CD4-positive, alpha-beta memory T cell (primary cell): ENCODE measurements at places on chromosomes 5 and 9. TPM values are rescaled to one million over a fixed set of nuclear protein-coding genes. Genes with fewer than 3 reads are reported as not detected.

Gene CD274
- total RNA-seq: 23.0 TPM

Gene GPR150
- total RNA-seq: 1.5 TPM

Gene FOXD4L6
- total RNA-seq: not detected

Gene RXRA
- 11.6 TPM for total RNA-seq

Gene PLPP7
- total RNA-seq: not detected

Gene MLANA
- total RNA-seq: not detected

Gene LCN15
- total RNA-seq: not detected

Gene SVEP1
- not detected for total RNA-seq

Gene BTNL8
- not detected for total RNA-seq

Gene TSTD2
- 18.4 TPM for total RNA-seq

Gene SMU1
- total RNA-seq: 30.9 TPM

Gene RGS7BP
- total RNA-seq: not detected

Gene HACD4
- total RNA-seq: 16.0 TPM

Gene CYSRT1
- total RNA-seq: not detected
